Stimulated activated CD4-positive, alpha-beta T cell treated with anti-CD3 and anti-CD28 coated beads, Interleukin-1b, Interleukin-23, amount 100 ng/mL, for 4 hours (primary cell): ENCODE measurements at places on chromosomes 11 and 22.

- DNase-seq = no peak
These were observed 52.8 kb upstream of the CADM1 start for GRCh38 chr11:115556984-115557383.

- no peak for DNase-seq
These were observed 1.1 kb downstream of the OVOL1 start for GRCh38 chr11:65787649-65788622.

DNA sequence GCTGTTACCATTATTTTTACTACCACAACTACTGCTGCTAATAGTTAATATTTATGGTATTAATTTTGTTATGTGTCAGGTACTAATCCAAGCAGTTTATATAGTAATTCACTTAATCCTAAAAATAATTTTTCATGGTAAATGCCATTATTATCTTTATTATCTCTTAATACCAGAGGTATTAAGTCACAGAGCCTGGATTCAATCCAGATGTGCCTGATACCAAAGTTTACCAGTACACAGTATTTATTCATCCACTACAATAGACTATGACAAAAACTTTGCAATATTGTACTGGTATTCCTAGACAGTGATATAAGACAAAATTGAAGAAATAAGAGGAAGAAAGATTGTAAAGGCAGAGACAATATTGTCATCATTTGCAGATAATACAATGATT lies 24.5 kb downstream of the MAP6 start:
- no peak for DNase-seq

GRCh38 chr22:45678961-45679912 lies 7.6 kb downstream of the ATXN10 start:
- DNase-seq = no peak
